ENCODE measurements at places on chromosomes 4 and X.
A peak's percentile ranks its signal among the peaks of the same experiment; 100 is the strongest.

- no peaks in the 10 kb centered on the region for H3K4me1 ChIP-seq
- H3K4me3 ChIP-seq: no peak overlapping the region
- H3K36me3 ChIP-seq: no peaks in the 10 kb centered on the region
- H3K27me3 ChIP-seq: no peaks in the 10 kb centered on the region
Measured at GRCh38 chrX:105723966-105724735, 98.2 kb upstream of the NRK start.

DNA sequence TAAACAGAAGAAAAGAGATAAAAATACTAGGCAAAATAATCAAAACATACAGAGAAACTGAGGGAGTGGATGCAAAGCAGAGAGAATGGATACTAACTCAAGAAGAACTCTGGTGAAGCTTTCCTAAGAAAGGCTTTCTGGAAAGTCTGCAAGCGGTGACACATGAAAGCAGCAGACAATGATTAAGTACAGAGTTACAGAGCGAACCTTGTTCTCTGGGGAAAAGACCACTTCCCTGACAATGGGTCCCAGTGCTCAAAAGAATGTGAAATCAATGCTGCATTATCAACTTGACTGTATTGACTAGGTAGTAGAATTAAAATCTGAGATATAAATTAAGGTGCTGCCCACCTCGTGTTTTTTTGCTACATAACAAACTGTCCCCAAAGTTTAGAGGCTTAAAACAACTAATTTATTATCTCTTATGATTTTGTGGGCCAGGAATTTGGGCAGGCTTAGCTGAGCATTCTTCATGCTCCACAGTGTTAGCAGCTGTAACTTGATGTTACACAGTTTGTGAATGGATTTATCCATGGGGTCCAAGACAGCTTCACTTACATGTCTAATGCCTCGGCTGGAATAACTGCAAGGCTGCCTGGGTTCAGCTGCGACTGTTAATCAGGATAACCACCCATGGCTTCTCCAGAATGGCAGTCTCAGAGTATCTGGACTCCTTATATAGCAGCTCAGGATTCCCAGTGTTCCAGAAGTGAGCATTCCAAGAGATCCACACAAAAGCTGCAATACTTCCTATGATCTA lies 106.9 kb upstream of the INPP4B start:
- no peaks in the 10 kb centered on the region for H3K27me3 ChIP-seq
- no peaks in the 10 kb centered on the region for H3K36me3 ChIP-seq
- no peak overlapping the region for H3K27ac ChIP-seq
- H3K4me3 ChIP-seq: no peak overlapping the region
- DNase-seq: no peak

GRCh38 chr4:79185526-79186045 lies 140.3 kb downstream of the NAA11 start:
- no peaks in the 10 kb centered on the region for H3K27me3 ChIP-seq
- H3K36me3 ChIP-seq: no peaks in the 10 kb centered on the region
- H3K4me3 ChIP-seq: no peak overlapping the region

DNA sequence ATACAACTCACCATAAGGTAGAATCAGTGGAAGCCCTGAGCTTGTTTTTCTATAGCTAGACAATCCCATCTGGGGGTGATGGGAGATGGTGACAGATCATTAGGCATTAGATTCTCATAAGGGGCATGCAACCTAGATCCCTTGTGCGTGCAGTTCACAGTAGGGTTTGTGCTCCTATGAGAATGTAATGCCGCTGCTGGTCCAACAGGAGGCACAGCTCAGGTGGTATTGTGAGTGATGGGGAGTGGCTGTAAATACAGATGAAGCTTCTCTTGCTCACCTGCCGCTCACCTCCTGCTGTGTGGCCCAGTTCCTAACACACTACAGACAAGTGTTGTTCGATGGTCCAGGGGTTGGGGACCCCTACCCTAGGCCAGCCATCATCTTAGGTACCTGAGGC lies 5.9 kb upstream of the GATB start:
- H3K27me3 ChIP-seq: no peaks in the 10 kb centered on the region
- H3K4me3 ChIP-seq: no peak overlapping the region
- DNase-seq: no peak

GRCh38 chr4:184238072-184238745 lies 20.5 kb upstream of the ENPP6 start:
- no peak overlapping the region for H3K4me3 ChIP-seq
- H3K27ac ChIP-seq: no peak overlapping the region
- no peak for DNase-seq

DNA sequence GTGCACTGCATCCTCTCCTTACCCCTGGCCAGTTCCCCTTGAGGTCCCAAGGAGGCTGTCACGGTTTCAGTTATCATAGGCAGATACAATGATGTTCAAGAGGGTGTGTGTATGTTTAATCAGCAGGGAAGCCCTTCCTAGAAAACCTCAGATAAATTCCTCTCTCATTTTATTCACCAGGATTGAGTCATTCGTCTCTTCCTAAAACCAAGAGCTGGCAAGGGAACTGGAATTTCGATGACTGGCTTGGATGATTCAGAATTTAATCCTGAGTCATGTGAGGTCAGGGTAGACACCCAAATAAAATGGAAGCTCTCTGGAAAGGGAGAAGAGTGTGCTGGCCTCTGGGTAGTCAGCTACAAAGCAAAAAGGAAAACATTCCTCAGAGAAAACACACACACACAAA lies 106.2 kb upstream of the RAPGEF2 start:
- no peaks in the 10 kb centered on the region for H3K36me3 ChIP-seq
- no peaks in the 10 kb centered on the region for H3K27me3 ChIP-seq
- DNase-seq: no peak
- no peak overlapping the region for H3K27ac ChIP-seq
- no peak overlapping the region for H3K4me3 ChIP-seq

DNA sequence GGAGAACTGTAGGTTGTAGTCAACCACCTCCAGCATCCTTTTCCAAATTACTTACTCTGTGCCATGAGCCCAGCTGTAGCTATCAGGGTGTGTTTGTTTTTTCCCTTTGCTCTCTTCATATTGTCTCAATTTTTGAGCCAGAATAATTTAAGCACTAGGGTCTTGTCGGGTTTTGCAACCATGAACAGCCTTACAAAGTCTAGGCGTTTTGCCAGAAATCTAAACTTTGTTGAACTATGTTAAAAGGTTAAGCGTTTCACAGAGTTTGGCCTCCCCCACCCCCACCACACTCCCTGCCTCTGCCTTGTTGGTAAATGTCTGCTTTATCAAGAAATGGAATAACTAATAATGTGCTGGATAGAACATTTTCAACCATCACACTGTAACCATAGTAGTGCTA lies 190.6 kb upstream of the TTC29 start:
- no peak overlapping the region for H3K27ac ChIP-seq
- H3K36me3 ChIP-seq: no peaks in the 10 kb centered on the region
- no peak for DNase-seq
- H3K4me1 ChIP-seq: no peaks in the 10 kb centered on the region
- H3K27me3 ChIP-seq: no peaks in the 10 kb centered on the region
- H3K4me3 ChIP-seq: no peak overlapping the region

GRCh38 chrX:22025751-22026150 lies 6.4 kb upstream of the PHEX start:
- H3K4me3 ChIP-seq: no peak overlapping the region
- H3K36me3 ChIP-seq: no peaks in the 10 kb centered on the region
- DNase-seq: no peak

GRCh38 chrX:68041110-68041509 lies 392.2 kb downstream of the OPHN1 start:
- H3K36me3 ChIP-seq: no peaks in the 10 kb centered on the region
- H3K27ac ChIP-seq: no peak overlapping the region
- no peaks in the 10 kb centered on the region for H3K27me3 ChIP-seq
- DNase-seq: no peak

GRCh38 chrX:44621078-44621477 lies 78.4 kb upstream of the FUNDC1 start:
- no peak overlapping the region for H3K27ac ChIP-seq
- DNase-seq: no peak
- H3K4me3 ChIP-seq: no peak overlapping the region
- H3K27me3 ChIP-seq: no peaks in the 10 kb centered on the region

DNA sequence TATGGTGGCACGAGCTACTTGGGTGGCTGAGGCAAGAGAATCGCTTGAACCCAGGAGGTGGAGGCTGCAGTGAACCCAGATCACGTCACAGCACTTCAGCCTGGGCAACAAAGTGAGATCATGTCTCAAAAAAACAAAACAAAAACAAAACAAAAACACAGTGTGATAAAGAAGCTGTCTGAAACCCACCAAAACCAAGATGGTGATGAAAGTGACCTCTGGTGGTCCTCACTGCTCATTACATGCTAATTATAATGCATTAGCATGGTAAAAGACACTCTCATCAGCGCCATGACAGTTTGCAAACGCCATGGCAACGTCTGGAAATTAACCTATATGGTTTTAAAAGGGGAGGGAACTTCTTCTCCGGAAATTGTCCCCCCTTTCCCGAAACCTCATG lies 29.4 kb upstream of the OPHN1 start:
- no peaks in the 10 kb centered on the region for H3K36me3 ChIP-seq
- H3K27ac ChIP-seq: no peak overlapping the region
- H3K4me1 ChIP-seq: no peaks in the 10 kb centered on the region
- H3K4me3 ChIP-seq: no peak overlapping the region
- peak; percentile 0 for DNase-seq
- H3K27me3 ChIP-seq: no peaks in the 10 kb centered on the region

DNA sequence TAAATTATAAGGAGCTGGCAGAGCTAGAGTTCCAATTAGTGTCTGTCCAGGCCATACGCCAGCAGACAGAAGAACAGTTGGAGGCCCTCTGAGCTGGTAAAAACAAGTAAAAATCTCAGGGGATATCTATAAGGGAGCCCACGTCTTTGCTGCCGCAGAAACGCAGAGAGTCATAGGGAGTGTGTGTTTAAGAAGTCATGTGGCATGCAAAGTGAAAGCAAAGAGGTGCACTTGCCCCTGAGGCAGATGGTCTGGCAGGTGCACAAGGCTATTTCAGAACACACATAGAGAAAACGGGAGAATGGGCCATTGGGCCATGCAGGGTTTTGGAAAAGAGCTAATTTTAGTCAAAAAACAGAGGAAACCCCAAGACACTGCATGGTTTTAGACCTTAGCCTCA lies 92.7 kb downstream of the NAP1L3 start:
- no peaks in the 10 kb centered on the region for H3K27me3 ChIP-seq
- DNase-seq: no peak
- no peaks in the 10 kb centered on the region for H3K36me3 ChIP-seq
- H3K4me3 ChIP-seq: no peak overlapping the region
- no peak overlapping the region for H3K27ac ChIP-seq
- no peaks in the 10 kb centered on the region for H3K4me1 ChIP-seq

- H3K4me3 ChIP-seq: no peak overlapping the region
- H3K4me1 ChIP-seq: no peaks in the 10 kb centered on the region
- no peak for DNase-seq
- no peaks in the 10 kb centered on the region for H3K36me3 ChIP-seq
Measured at GRCh38 chrX:19987856-19988255, 3.0 kb downstream of the BCLAF3 start.

DNA sequence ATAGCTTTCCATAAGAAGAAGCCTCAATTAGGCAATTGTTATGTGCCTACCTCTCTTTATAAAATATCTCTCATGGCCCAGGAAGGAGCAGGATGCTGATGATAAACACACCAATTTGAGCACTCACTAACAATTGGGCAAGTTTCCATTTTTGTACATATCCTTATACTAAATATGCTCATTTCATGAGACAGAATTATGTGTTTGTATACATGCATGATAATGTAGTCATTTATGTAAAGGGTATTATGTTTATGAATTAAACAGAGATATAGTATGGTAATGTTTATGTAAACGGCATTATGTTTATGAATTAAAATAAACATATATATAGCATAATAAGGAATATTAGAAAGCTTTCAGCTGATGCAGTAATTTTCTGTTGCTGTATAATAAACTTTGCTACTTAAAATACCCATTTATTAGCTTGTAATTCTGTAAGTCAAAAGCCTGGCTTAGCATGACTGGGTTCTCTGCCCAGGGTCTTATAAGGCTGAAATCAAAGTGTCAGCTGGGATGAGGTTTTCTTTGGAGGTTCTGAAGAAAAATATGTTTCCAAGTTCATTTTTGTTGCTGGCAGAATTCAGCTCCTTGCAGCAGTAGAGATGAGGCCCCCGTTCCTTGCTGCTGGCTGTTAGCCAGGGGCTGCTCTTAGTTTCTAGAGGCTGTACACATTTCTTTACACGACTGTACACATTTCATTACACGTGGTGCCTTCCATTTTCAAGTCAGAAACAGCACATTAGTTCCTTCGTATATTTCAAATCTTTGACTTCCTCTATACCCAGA lies 89.0 kb downstream of the GLRA2 start:
- no peak overlapping the region for H3K4me3 ChIP-seq
- H3K27ac ChIP-seq: no peak overlapping the region
- DNase-seq: no peak
- no peaks in the 10 kb centered on the region for H3K4me1 ChIP-seq

GRCh38 chrX:130083107-130083490 lies 27.2 kb downstream of the ELF4 start:
- H3K36me3 ChIP-seq: no peaks in the 10 kb centered on the region
- no peaks in the 10 kb centered on the region for H3K27me3 ChIP-seq
- no peak overlapping the region for H3K4me3 ChIP-seq
- peaks cover 9% of the 10 kb centered on the region for H3K4me1 ChIP-seq
- DNase-seq: no peak
- no peak overlapping the region for H3K27ac ChIP-seq

DNA sequence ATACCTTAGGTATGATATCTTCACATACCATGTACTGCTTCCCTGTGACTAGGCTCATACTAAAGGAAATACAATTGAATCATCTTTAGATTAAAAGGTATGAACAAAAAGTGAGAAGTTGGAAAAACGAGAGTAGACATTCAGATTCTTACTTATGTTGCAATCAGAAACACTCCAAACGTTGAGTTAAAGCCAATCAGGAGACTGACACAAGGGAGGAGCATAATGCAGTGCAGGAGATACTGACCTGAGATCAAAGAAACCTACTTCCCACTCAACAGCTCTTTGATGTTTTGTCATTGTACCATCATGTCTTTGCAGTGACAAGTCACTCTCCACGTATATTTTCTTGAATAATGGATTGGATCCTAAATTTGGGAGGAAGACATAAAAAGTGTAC lies 8.9 kb upstream of the PCDH18 start:
- no peak for DNase-seq
- H3K36me3 ChIP-seq: no peaks in the 10 kb centered on the region
- no peak overlapping the region for H3K27ac ChIP-seq
- peaks cover 18% of the 10 kb centered on the region for H3K4me1 ChIP-seq
- peaks cover 3% of the 10 kb centered on the region for H3K27me3 ChIP-seq

- no peak overlapping the region for H3K4me3 ChIP-seq
- peaks cover 1% of the 10 kb centered on the region for H3K4me1 ChIP-seq
- peak; percentile 41 for DNase-seq
- H3K27me3 ChIP-seq: no peaks in the 10 kb centered on the region
- no peak overlapping the region for H3K27ac ChIP-seq
Measured at GRCh38 chr4:153497091-153497531, 31.0 kb downstream of the TMEM131L start.

GRCh38 chr4:185351691-185352090 lies 44.0 kb downstream of the LRP2BP start:
- H3K4me1 ChIP-seq: no peaks in the 10 kb centered on the region
- no peaks in the 10 kb centered on the region for H3K36me3 ChIP-seq
- no peak for DNase-seq
- H3K27me3 ChIP-seq: no peaks in the 10 kb centered on the region

DNA sequence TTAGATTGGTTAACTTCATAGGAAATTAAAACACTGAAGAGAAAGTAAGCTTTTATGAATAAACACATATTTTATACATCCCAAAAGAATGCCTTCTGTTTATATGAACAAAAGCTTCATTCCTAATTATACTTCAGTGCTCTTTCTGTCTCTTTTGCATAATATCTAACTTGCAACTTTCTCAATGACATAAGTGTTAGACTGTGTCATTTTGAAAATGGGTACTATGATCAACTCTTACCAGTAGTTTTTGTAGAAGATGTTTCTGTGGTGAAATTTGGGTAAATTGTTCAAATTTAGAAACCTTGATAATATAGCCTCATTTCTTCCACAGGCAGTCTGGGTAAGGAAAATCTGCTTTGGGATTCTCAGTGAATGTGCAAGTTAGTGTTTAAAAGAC lies 991.4 kb downstream of the CCSER1 start:
- no peak for DNase-seq
- no peak overlapping the region for H3K27ac ChIP-seq
- H3K36me3 ChIP-seq: no peaks in the 10 kb centered on the region
- H3K4me1 ChIP-seq: no peaks in the 10 kb centered on the region

All from H1 (cell line).